Ammon's horn (tissue), 1 donor: ENCODE measurements at places on chromosomes 4 and X.

- DNase-seq: no peak
Observed at GRCh38 chrX:13001961-13002671, 27.2 kb downstream of the TMSB4X start.

GRCh38 chr4:40992472-40993295 lies 221.7 kb downstream of the APBB2 start:
- peak; percentile 63 for DNase-seq

DNA sequence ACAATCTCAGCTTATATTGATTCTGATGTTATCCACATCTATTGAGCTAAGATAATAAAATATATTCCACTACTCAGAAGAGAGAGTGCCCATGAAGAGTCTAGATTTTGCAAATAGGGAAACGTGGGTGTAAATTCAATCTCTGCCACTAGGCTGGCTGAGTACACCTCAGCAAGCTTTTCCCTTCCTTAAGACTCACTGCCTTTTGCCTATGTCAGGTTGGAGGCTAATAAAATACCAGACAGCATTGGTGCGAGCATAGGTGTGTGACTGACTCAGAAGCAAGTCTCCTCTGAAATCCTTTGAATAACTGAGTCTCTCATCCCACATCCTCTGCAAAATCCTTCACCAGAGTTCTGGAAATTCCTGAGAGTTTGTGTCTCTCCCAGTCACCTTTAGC lies 405.4 kb upstream of the CPEB2 start:
- DNase-seq: no peak

DNA sequence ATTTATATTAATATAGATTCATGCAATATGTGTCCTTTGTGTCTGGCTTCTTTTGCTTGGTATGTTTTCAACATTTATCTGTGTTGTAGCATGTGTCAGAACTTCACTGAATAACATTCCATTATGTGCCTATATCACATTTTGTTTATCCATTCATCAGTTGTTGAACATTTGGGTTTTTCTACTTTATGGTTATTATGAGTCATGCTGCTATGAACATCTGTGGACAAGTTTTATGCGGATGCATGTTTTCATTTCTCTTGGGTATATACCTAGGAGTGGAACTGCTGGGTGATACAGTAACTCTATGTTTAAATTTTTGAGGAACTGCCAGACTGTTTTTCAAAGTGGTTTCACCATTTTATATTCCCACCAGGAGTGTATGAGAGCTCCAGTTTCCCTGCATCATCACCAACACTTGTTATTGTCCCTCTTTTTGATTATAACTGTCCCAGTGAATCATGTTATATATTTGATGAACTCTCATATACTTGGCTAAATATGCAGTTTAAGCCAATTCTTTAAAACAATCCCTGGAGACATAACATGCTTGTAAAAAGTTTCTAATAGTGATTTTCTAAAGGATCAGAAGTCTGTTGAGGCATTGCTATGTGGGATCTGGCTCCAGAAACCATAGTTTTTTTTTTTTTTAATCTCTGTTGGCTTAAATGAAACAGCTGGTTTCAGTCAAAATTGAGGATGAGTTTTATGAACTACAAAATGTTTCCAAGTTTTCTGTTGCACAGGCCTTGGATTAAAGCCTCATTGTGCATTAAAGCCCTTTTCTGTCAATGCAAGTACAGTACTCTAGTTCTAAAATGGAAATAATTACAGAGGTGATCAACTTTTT lies 21.6 kb upstream of the REPS2 start:
- no peak for DNase-seq

DNA sequence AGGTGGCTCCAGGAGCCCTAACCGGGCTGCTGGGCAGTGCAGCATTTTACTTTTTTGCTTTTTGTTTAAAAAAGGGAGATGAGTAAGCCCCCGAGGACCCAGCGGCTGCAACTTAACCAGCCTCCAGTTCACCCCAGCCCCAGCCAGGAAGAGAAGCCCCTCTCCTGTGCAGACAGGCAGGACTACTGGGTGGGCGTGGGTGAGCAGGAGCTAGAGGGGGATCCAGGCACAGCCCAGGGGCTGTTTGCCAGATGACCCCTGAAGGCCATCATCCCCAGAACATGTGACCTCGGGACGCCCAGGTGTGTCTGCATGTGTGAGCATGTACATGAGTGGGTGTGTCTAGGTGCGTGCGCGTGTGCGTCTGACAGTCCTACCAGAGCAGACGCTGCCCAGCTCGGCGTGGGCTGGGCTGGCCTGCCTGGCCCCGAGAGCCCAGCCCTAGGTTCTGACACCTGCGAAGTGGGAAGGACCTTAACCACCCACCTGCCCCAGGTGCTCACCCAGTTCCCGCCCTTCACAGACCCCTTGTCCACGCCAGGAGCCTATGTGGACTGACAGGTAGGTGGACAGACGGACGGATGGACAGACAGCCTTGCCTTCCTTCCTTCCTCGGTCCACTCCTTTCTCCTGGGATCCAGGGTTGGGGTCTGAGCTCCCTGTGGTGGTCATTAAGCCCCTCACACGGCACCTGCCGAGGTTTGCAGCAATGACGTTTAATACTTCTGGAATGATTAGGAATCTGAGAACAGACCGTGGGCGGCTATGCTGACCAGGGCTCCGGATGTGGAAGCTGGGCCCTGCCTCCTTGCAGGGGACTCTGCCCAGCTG lies 7.8 kb upstream of the HAUS3 start:
- DNase-seq: no peak

DNA sequence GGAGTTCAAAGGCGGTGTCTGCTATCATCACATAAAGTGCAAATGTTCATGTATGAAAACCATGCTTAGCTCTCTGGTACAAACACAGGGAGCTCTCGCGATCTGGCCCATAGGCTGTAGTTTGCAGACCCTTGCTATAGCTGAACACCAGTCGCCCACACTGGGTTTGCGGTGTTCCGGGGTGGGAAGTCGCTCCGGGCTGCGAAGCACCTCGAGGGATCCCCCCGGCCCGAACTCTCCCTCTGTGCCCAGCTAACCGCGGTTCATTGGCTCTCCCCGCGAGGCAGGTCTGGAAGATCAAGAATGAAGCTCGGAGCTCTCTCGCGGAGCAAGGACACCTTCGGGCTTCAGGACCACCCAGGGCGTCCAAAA lies 341 bp upstream of the PRPS2 start:
- no peak for DNase-seq

DNA sequence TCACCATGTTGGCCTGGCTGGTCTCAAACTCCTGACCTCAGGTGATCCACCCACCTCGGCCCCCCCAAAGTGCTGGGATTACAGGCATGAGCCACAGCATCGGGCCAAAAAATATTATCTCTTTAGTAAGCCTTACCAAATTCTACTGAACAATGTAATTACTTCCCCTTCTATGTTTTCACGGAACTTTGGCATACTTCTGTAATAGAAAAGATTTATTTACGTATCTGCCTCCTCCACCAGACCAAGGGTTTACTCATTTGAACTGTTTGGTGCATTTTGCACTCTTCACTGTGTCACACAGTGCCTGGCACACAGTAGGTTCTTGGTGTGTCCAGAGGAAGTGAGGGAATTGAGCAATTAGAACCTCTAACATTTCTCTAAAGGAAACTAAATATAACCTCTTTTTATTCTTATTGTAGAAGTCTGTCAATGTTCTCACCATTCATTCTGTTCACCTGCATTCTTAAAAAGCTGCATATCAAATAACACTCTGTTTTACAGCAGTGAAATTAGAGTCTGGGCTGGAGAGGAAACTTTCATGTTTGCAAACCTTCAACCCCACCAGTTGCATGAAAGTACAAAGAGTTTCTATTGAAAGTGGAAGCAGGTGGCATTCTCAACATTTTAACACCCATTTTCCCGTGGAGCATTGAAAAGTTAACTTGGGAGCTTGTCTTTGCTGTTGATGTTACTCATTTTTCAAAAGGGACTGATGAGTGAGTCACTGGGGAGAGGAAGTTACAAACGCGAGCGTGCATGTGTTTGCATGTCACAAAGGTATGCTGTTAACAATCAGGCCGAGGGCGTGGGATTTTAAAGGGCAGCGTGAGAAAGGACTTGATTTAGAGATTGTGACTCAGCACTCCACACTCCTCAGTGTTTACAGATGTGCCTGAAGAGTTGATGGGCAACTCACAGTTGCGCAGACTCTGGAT lies 314.1 kb downstream of the STK32B start:
- DNase-seq: no peak
